ENCODE measurements at places on chromosomes 16 and 17. TPM values are rescaled to one million over a fixed set of nuclear protein-coding genes. Genes with fewer than 3 reads are reported as not detected.
A peak's percentile ranks its signal among the peaks of the same experiment; 100 is the strongest.

The KRTAP4-6 gene
- not detected for total RNA-seq

The FSCN2 gene
- total RNA-seq: 1.8 TPM

The C17orf50 gene
- total RNA-seq: 0.23 TPM

The PLXDC1 gene
- total RNA-seq: 6.4 TPM

The ACSM2A gene
- total RNA-seq: not detected

- no peak overlapping the region for H3K4me3 ChIP-seq
- H3K36me3 ChIP-seq: peaks cover 3% of the 10 kb centered on the region
- H3K27me3 ChIP-seq: no peaks in the 10 kb centered on the region
- H3K4me1 ChIP-seq: no peaks in the 10 kb centered on the region
- DNase-seq: no peak
Observed at GRCh38 chr16:27368358-27368722, 33.6 kb upstream of the IL21R start.

DNA sequence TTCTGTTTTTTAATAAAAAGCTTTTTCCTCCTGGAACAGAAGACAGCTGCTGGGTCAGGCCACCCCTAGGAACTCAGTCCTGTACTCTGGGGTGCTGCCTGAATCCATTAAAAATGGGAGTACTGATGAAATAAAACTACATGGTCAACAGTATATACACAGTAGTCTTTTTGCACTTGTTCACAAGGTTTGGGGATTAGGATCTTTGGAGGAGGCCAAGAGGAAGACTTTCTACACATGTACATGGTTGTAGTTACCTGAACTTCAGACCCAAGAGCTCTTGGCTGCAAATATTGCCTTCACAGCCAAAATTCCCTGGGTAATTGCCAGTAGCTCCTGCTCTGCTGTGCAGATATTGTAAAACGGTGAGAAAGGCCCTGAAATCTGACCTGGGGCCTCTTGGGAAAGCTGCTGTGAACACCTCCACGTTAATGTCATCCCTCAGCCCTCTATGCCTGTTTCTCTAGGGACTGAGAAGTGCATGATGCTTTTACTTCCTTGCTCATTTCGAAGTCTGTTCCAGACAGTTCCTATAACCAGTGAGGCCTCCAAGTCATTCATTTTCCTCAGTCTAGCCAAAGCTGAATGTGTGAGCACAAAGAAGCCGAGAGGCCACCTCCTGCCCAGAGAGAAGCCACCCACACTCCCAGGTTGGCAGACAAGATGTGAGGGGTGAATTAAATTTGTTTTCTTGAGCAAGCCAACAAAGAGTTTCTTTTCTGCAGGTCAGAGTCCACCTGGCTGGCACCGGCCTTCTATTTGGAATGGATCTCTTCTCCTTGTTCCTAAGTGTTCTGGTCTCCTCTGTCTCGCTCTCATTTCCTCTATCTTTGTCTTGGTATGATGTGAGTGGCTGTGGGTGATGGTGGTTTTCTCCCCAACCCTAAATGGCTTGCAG, 15.9 kb downstream of the ANKRD40 start:
- peaks cover 46% of the 10 kb centered on the region for H3K36me3 ChIP-seq
- H3K4me1 ChIP-seq: no peaks in the 10 kb centered on the region
- H3K27me3 ChIP-seq: no peaks in the 10 kb centered on the region
- no peak overlapping the region for H3K4me3 ChIP-seq
- no peak for DNase-seq

DNA sequence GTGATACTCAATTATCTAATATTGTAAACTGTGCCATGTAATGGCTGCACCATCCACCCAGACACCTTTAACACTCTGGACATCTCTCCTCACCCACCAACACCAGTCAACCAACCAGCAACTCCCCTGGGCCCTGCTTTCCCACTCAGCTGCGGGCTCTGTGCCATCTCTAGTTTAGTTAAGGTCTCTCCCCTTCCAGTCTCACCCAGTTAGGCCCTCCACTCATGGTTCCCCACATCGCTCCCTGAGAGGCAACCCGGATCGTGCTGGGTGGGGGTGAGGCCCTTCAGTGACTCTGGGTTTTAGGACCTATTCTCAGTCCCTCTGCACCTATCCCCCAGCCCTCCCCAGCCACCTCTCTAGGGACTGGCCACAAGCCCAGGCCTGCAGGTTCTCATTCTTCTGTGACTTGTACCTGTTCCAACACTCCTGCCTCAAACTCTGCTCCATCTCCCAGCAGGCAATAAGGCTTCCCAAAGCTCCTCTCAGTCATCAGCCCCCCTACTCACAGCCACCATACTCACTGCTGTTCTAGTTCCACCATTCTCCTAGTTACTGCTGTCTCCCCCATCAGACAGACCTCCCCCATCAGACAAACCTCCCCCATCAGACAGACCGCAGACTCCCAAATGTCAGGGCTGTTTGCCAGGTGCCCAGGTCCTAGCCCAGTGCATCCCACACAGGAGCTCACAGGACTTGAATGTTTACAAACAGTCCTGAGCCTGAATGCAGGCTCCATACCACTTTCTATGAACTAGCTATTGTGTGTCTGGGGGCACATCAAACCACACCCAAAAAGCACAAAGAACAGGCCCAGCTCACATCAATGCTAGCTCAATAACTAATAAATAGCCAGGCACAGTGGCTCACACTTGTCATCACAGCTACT, 2.6 kb downstream of the TK2 start:
- H3K4me3 ChIP-seq: no peak overlapping the region
- peaks cover 4% of the 10 kb centered on the region for H3K4me1 ChIP-seq
- no peaks in the 10 kb centered on the region for H3K27me3 ChIP-seq
- no peak overlapping the region for H3K27ac ChIP-seq
- DNase-seq: no peak
- H3K36me3 ChIP-seq: no peaks in the 10 kb centered on the region

- DNase-seq: no peak
- H3K27me3 ChIP-seq: no peaks in the 10 kb centered on the region
- no peak overlapping the region for H3K4me3 ChIP-seq
- no peaks in the 10 kb centered on the region for H3K36me3 ChIP-seq
- H3K4me1 ChIP-seq: peaks cover 2% of the 10 kb centered on the region
Observed at GRCh38 chr17:72038427-72038826, 82.4 kb upstream of the SOX9 start.

- H3K27ac ChIP-seq: no peak overlapping the region
- no peaks in the 10 kb centered on the region for H3K36me3 ChIP-seq
- no peak overlapping the region for H3K4me3 ChIP-seq
- H3K27me3 ChIP-seq: no peaks in the 10 kb centered on the region
Observed at GRCh38 chr16:64352246-64352645, 769.6 kb downstream of the CDH11 start.

- H3K4me3 ChIP-seq: no peak overlapping the region
- H3K27ac ChIP-seq: no peak overlapping the region
- no peak for DNase-seq
- no peaks in the 10 kb centered on the region for H3K4me1 ChIP-seq
Observed at GRCh38 chr16:89038221-89038721, 55.4 kb upstream of the ACSF3 start.

DNA sequence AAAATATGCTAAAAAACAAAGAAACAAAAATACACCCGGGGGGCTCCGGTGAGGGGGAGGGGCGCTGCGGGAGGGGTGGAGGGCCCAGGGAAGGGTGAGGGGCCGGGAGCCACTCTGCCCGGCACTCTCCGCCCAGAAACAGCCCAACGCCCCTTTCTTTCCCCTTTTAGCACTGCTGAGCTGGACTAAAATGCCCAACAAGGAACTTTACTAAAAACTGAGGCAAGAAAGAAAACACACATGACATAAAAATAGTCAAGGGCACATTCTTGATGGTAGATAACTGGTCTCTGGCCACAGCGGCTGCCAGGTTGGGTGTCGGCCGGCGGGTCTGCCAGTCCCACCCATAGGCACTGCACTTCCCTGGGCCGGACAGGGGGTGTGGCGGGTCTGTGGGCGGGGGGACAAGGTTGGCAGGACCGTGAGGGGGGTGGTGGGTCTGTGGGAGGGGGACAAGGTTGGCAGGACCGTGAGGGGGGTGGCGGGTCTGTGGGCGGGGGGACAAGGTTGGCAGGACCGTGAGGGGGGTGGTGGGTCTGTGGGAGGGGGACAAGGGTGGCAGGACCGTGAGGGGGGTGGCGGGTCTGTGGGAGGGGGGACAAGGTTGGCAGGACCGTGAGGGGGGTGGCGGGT, 20.9 kb downstream of the METRNL start:
- no peaks in the 10 kb centered on the region for H3K36me3 ChIP-seq
- H3K27ac ChIP-seq: peak overlapping the region; percentile 6
- DNase-seq: no peak
- no peaks in the 10 kb centered on the region for H3K27me3 ChIP-seq

- H3K4me3 ChIP-seq: peak overlapping the region; percentile 80
- no peaks in the 10 kb centered on the region for H3K4me1 ChIP-seq
- DNase-seq: peak; percentile 98
- no peak overlapping the region for H3K27ac ChIP-seq
Observed at GRCh38 chr17:5097101-5097834, 14.4 kb downstream of the ZNF232 start.

All from endodermal cell (in vitro differentiated cells).